Naive thymus-derived CD4-positive, alpha-beta T cell (primary cell): ENCODE measurements at places on chromosomes 11 and 22.

GRCh38 chr11:61947486-61948210 lies 2.5 kb upstream of the BEST1 start:
- H3K4me3 ChIP-seq = no peak overlapping the region
- peak; percentile 64 for DNase-seq
- H3K27ac ChIP-seq = no peak overlapping the region

DNA sequence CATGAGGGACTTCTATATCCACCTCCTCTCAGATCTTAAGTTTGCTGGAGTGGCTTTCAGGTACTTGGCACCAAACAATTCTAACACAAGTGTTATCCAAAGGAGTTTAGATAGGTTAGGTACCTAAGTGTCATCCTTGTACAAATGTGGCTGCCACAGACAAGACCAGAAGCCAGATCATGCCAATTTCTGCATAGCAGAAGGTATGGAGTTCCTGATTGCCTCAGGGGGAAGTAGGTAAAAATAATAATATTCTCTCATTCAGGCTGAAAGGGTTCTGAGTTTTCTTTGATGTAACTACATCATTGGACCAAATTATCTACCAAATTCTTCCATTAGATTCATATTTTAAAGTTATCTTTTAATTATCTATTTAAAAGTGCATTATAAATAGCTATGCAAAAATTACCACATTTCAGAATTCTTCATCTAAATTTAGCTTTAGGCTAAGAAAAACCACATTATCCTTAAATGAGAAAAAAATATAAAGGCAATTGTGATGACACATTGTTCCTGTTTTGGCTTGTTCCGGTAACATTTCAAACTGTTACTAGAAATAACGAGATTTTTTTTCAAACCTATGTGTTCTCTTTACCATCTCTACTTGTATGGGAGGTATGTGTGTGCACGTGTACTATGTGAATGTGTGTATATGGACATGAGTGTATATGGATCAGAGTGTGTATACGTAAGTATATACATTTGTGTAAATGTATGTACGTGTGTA lies 66.2 kb upstream of the POU2AF2 start:
- no peak for DNase-seq
- no peak overlapping the region for H3K4me3 ChIP-seq
- no peaks in the 10 kb centered on the region for H3K27me3 ChIP-seq
- no peaks in the 10 kb centered on the region for H3K4me1 ChIP-seq
- no peaks in the 10 kb centered on the region for H3K36me3 ChIP-seq
- H3K27ac ChIP-seq = no peak overlapping the region

DNA sequence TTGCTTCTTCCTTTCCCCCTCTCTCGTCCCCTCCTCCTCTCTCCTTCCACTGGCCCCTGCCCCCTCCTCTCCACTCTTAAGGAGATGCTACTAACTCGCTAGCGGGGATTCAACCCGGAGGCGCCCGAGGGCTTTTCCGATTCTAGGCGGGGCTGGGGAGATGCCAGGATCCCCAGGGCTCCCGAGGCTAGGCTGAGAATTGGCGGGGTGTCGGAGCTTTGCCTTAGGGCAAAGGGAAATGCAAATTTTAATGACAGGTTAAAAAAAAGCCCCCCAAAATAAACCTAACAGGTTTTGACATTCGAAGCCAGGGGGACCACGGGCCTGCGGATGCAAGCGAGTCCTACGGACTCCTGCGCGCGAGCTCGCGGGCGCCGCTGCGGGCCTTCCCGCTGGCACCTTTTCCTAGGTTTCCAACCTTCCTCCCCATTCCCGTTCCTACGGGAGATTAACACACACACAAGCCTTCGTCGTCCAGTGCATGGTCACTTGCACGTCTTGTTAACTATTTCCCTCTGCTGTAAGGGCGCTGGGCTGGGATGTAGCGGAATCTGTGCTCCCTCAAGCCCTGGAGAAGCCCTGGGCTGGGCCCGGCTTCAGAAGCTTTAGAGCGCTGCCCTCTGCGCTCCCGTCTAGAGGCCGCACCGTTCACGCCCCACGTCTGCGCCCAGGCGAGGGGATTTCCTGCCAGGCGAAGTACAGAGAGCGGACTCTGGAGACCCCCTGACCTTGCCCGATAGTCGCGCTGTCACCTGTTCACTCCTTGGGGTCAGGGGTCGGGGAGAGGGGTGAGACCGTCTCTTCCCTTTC lies 729 bp upstream of the ALX4 start:
- H3K4me1 ChIP-seq = no peaks in the 10 kb centered on the region
- H3K4me3 ChIP-seq = no peak overlapping the region
- no peak for DNase-seq
- H3K36me3 ChIP-seq = no peaks in the 10 kb centered on the region
- no peak overlapping the region for H3K27ac ChIP-seq

- H3K27ac ChIP-seq = no peak overlapping the region
- H3K27me3 ChIP-seq = no peaks in the 10 kb centered on the region
- DNase-seq = no peak
- no peaks in the 10 kb centered on the region for H3K4me1 ChIP-seq
These were observed 43.5 kb downstream of the SGSM3 start for GRCh38 chr22:40413873-40414272.

DNA sequence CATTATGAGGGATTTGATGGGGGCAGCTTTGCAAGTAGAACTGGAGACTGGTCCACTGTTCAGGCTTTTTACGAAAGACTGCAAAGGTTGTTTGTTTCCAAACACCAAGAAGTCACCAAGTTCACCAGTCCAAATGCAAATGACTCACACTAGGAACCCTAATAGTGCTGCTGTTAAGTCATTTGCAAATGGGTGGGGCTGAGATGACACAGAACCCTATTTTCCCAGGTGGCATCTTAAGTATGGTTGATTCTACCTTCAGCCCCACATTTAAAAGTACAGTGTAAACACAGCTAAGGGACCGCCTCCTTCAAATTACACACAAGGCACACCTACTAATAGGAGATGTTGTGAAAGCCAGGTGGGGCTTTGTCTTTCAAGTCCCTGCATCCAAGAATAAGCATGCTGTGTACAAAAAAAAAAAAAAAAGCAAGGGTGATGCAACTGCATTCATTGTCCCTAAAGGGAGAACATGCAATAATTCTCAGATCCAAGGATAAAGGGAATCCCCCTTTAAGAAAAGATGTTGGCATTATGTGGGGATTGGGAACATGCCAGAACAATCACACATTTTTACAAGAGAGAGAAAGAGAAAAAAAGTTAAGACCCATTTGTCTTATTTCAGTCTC lies 27.3 kb downstream of the BDNF start:
- DNase-seq = no peak
- H3K4me3 ChIP-seq = no peak overlapping the region
- no peaks in the 10 kb centered on the region for H3K36me3 ChIP-seq
- no peaks in the 10 kb centered on the region for H3K4me1 ChIP-seq
